ENCODE measurements at places on chromosomes 4 and X.

DNA sequence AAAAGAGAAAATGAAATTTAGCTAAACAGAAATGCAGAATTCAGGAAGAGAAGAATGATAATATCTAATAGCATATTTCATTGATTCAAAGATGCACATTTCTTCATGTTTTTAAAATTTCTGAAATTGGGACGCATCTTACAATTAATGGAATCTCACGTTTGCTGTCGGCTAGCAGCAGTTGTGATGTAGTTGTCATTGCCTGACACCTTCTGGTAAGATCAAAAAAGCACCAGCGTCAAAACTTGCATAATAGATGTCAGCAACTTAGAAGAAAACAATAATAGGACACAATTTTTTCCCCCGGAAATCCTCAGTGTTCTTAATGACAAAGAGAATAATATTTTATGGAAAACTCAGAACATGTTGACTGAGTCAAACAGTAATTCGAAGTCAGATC is 29.8 kb upstream of the SLC7A3 start:
- DNase-seq, result no peak

GRCh38 chr4:135434936-135435335 is 1233.3 kb upstream of the PABPC4L start:
- DNase-seq, result no peak

DNA sequence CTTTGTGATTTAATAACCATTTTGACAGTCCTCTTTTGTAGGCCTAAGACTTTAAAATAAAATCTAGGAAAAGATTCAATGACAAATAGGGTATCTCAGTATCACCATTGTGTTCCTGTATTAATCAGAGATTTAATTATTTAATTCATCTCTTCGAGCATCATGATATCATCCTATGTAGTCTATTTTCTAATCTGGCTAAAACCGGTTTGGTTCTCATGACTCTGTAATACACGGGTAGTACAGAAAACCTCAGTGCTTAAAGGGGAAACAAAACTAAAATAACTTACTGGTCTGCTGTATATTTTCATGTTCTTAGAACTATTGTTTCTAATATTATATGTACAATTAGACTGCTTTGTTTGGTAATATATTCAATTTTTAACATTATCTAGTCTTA is 23.7 kb upstream of the FBXW7 start:
- DNase-seq, result no peak

DNA sequence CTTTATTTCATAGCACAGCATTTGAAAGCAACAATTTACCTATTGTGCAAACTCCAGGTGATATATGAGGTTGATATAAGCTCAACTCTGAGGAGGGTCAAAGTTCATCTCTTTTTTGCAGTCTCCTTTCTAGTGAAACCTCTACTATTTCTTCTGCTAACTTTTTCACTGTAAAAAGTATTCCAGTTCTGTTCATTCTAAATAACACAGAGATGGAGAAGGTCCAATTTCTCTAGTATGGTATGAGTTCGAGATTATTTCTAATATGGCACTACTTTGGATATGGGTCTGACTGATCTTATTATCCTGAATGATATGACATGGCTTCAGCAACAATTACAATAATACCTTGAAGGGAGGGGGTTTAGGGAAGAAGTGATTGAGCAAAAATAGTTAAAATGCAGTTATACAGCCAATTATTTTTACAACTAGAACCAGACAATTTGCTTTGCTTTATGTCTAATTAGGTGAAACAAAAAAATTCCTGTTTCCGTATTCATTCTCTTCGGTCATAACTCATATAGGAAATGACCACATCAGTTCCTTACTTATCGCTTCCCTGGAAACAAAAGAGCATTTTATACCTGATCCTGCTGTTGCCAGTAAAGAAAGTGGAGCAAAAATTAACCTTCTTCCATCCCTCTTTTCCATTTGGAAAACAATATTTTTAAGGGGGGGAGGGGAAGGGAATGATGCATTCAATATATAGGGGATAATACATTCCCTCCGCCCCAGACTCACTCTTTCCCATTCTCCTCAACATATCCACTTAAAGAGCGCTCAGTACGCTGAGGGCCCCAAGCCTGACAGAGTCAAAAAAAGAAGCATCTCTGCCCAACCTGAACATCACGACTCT is 1.0 kb downstream of the TBC1D9 start:
- DNase-seq, result no peak

DNA sequence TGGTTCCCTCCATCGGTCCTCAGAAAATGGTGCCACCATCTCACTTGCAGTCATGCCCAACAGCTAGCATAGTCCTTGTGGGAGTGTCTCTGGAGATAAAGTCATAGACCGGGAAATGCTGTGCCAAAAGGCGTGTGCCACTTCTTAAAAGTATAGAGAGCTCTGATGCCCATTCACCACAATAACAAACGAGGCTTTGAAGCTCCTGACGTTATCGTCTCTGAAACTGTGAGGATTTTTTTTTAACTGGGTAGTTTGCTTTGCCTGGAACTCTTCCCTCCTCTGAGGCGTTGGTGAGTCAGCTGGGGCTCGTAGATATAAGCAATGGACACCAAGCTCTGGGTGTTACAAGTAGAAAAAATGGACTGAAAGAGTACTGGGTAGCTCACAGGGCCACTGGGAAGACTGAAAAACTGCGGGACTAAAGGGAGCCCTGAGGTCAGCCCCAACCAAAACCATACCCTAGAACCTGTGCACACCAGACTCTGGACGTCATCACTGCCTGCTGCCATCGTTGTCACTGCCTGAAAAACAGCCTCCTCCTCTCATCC is 89.4 kb upstream of the TRIM2 start:
- peak; percentile 28 for DNase-seq

DNA sequence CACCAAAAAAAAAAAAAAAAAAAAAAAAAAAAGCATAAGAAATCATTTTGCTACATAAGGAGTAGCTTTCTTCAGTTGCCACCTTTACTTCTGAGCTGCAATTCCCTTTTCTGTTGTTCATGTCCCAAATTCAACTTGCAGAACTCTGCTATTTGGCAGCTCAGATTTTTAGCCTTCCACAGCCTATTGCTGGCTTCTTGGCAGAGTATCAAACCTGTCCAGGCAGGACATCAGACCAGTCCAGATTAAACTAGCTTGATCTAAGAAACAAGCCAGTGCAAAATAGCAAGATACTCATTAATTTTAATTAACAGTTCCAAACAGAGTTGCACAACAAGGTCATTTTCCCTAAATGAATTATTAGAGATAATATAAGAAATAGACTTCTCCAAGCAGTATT is 123.6 kb upstream of the NR3C2 start:
- no peak for DNase-seq

- no peak for DNase-seq
These were observed at the start of gene NHSL2 for GRCh38 chrX:71910643-71910985. Gene NHSL2, plus strand, starts transcription at chrX:71910845.

- no peak for DNase-seq
These were observed 2.0 kb upstream of the MXD4 start for GRCh38 chr4:2263926-2264321.

GRCh38 chr4:78800965-78801364 is 24.8 kb downstream of the BMP2K start:
- DNase-seq, result no peak

- no peak for DNase-seq
These were observed 2.9 kb upstream of the GRPR start for GRCh38 chrX:16120431-16120830.

DNA sequence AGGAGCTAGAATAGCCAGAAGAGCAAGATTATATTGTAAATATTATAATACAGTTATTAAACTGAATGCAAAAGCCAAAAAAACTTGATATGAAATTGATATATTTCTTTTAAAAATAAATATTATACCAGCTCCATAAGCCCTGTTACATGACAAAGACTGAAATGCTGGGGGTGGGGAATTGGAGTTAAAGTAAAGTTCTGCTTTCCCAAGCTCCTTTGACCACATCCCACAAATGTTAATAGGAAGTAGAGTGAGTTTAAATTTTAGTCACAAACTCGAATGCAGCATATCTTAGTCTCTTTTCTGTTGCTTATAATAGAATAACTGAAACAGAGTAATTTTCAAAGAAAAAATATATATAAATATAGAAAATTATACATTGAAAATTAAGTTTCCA is 46.9 kb upstream of the NFKB1 start:
- DNase-seq, result no peak

- no peak for DNase-seq
These were observed 685 bp upstream of the NDNF start for GRCh38 chr4:121073004-121073435.

- no peak for DNase-seq
These were observed 69.1 kb downstream of the RHOH start for GRCh38 chr4:40265910-40266274.

DNA sequence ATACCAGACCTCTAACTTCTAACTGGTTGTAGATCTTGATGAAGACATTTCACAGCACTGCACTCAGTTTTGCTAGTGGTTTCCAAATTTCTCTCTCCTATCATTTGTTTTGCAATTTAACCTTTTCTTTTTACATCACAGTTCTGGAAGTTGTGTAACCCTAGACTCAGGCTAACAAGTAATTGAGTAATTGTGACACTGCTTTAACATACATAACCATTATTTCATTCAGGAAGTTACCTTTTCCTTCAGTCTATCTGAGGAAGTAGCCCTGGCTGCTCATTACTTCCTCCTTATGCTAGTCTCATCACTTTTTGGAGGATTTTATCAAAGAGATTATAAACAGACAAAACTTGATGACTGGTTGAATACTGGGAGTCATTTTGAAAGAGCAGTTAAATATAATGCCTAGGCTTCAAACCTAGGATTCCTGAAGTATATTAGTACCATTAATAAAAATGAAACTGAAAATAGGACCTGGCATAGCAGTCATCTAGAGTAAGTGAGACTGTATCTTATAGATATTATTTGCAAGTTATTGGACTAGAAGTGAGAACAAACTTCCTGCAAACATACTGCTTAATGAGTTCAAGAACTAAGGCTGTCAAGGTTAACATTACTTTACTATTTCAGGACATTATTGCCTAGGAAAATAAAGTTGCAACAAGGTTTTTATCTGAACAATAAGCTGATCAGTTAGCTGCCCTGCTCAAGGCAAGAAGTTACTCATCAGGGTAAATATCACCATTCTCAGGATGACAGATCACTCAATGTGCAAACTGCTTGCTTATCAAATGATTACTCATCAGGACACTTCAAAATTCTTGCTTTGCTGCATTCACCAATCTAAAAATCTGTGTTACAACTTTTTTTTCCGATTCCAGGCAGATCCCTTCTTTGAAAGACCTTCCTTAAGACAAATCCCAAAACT is 25.6 kb upstream of the TEX13C start:
- DNase-seq, result no peak

DNA sequence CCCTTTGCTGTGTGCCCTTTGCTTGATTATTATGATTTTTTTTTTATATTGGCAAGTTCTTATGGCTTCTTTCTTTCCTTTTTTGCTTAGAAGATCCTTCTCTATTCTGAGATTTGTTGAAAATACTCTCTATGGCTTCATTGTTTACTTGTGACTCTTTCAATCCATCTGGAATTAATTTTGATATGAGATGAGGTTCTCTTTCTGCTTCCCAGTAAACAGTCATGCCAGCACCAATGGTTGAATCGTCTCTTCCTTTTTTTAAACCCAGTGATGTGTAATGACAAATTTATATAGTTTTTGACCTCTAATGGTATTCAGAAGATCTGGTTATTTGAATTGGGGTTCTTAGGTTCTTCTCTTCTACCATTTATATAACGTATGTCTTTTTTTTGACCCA is 121.8 kb downstream of the ARHGAP10 start:
- DNase-seq, result peak; percentile 80

DNA sequence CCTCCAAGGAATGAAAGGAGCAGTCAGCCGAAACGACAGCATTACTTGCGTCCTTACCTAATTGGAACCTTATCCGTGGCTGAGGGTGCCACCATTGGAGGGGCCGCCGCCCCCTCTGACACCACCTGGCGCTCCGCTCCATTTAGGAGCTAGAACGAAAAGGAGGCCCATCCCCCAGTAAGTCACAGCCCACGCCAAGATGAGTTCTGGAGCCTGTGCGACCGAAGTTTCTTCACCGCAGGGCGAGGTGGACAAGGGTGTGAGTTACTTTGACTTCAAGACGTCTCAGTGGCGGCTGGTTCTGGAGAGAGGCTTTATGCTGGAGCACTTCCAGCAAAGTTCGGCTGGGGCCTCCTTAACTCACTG is 729 bp upstream of the IRF2 start:
- peak; percentile 52 for DNase-seq

GRCh38 chr4:16659694-16660093 is 238.8 kb downstream of the LDB2 start:
- no peak for DNase-seq

- no peak for DNase-seq
These were observed 424 bp upstream of the ZNF330 start for GRCh38 chr4:141220271-141220670.

GRCh38 chr4:958696-959337 is 14.6 kb downstream of the DGKQ start:
- no peak for DNase-seq

- no peak for DNase-seq
These were observed 1.3 kb upstream of the ZNF732 start for GRCh38 chr4:306551-306961.

GRCh38 chr4:26023203-26023972 is 109.4 kb downstream of the SMIM20 start:
- peak; percentile 29 for DNase-seq

GRCh38 chr4:121800638-121800960 is 524 bp upstream of the EXOSC9 start:
- DNase-seq, result no peak

DNA sequence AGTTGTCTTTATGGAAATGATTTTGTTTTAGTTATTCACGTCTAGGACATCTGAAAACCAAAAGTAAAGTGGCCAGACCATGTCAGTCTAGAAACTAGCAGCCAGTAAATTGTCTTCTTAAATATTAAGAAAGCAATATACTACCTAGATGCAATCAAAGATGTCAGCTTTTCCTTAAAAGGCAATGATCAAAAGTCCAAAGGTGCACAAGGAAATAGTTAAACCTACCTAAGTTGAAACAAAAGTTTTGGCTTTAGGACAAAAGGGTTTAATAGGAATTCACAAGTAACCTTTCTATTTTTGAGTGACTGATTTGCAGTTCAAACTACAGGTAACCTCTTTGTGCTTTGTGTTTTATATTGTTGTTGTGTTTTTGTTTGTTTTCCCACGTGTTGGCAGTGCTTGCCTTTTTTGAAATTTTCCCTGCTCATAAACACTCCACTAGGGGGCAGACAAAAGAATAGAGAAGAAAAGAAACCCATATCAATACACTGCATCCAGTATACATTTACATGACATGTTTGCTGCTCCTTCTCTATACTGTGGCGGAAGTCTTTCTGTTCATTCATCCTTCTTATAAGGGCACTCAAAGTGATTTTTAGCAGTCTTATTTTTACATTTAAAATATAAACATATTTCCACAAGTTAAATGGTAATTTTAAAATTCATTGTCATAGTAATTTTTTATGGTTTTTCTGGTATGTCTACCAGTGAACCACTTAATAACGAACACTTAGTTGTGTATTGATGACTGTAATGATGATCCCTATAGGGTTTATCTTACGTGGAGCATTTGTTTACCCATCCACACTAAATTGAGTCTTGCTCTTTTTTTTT is 62.7 kb downstream of the GAB1 start:
- DNase-seq, result peak; percentile 13

- no peak for DNase-seq
These were observed 62.6 kb downstream of the CASP6 start for GRCh38 chr4:109640644-109641043.
